Stimulated activated CD4-positive, alpha-beta T cell treated with anti-CD3 and anti-CD28 coated beads, Interleukin-1b, Interleukin-23, amount 100 ng/mL, for 24 hours (primary cell): ENCODE measurements at places on chromosomes 7 and 10.

GRCh38 chr10:112232670-112233069, 49.1 kb upstream of the GPAM start:
- DNase-seq, result no peak

DNA sequence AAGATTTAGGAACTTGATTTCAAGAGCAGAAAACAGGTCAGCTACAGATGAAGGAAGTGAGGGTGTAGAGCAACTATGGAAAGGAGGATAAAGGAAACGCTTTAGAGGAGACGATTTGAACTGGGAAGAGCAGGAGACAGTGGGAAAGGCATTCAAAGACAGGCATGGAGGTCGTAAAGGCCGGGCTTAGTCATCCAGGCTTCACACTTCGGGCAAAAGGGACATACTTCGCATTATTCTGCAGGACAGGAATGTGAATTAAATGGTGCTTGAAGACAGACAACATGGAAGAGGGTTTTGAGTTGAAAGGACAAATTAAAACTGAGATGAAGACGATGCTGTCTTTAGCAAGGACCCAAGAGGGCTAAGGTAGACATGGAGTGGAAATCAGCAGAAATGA, 8.1 kb downstream of the FAM171A1 start:
- no peak for DNase-seq

GRCh38 chr7:150830937-150831336, 21.4 kb upstream of the AOC1 start:
- no peak for DNase-seq

DNA sequence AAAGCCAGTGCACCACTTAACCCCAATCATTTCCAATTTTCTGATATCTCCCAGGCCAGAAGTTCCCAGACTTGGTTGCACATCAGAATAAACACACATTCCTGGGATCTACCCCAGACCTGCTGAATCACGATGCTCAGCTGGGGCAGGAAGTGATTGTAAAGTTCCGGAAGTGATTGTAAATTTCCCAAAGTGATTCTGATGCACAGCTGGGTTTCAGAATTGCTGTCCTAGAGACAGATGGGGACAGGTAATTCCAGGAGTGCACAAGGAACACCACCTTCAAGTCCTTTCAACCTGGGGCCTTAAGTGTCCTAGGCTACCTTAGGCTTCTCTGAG, 104.2 kb upstream of the EEPD1 start:
- DNase-seq, result no peak

- DNase-seq, result no peak
Observed at GRCh38 chr7:19262826-19263225, 117.6 kb upstream of the FERD3L start.

DNA sequence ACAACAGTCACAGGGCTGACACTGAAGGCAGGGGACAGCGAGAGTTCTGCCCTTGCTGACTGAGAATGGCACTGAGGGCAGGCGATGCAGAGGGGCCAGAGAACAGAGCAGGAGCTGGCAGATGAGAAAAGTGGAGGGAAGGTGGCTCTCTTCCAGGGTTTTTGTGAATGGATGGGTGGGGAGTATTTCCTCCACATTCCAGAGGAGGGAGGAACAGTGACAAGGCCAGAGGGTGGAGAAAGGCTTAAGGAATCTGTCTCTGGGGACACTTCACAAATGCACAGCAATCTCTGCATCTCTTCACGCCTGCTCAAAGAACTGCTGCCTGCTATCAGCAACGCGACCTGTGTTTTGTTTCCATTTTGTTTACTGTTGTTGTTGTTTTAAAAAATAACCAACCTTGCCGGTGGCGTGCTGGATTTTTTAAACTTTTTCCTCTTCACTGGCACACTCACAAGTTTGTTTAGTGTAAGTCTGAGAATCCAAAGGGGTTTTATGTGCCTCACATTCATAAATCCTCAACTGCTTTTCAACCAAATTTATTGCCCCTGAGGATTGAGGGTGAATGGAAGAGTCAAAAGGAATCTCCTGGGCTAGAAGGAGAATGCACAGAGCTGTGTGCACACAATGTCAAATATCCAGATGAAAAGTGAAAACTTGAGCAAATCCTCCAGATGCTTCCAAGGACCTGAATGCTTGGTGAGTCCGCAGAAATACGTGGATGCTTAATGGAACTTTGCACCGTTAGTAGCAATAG, 129.3 kb downstream of the GLI3 start:
- DNase-seq, result no peak

DNA sequence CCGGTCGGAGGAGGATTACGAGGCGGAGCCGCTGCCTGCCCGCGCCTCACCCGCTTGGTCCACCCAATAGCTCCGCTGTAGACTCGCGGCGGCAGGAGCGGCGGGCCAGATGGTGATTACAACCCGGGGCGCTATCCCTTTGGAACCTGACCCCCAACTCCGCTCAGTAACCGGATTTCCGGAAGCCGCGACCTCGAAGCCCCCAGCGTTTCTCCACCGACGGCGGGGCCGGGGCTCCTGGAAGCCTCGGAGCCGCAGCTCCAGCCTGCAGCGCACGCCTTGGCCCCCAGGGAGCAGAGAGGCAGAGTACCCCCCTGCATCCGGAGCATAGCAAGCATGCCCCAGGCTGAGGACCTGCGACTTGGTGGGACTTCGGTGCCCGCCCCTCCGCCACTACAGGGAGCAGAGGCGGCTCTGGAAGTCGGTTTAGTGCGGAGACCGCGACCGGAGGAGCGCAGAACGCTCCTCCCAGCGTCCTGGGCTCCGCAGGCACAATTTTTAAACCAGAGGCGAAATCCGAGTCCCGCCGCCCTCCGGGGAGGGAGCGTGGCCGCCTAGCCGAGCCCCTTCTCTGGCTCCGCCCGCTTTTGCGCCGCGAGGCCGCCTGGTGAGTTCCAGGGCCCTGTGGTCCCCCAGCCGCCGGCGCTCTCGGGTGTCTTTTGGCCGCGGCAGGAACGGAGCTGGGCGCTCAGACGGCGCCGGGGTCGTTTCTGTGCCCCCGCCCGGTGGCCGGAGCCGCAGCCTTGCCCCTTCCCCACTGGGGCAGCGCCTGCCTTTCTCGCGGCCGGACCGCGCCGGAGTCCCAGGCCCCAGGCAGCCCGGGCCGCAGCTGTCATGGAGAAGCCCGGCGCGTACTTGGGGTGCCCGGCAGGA, 28.2 kb upstream of the BMS1 start:
- DNase-seq, result no peak

DNA sequence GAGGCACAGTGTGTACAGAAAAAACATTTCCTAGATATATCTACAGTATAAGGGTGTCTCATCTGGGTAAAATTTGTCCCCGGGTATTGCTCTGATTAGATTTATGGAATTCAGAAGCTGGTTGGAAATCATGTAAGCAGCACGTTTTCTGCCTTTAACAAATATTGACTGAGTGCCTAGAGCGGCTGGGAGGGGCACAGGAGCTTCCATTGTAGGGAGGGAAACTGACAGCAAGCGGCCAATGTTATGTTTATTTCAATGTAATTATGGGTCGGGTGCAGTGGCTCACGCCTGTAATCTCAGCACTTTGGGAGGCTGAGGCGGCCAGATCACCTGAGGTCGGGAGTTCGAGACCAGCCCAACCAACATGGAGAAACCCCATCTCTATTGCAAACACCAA, 4.4 kb upstream of the RFC2 start:
- no peak for DNase-seq

DNA sequence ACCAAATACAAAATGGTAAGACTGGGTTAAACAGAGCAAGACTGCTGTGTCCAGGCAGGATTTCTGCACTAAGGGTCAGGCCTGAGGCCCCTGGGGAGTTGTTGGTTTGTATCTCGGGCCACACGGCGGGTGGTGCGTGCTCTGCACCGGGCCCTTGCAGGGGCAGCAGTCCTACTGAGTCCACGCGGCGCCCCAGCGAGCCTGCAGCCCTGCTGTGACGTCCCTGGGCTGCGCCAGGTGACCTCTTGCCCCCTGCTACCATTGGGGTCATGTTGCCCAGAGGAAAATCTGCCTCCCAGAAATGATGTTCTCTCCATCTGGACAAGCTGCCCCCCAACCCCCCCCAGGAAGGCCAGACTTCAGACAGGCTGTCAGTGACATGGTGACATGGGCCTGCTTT, 281.5 kb downstream of the CELF2 start:
- DNase-seq, result no peak

GRCh38 chr7:150958597-150958996, 19.5 kb downstream of the KCNH2 start:
- no peak for DNase-seq

DNA sequence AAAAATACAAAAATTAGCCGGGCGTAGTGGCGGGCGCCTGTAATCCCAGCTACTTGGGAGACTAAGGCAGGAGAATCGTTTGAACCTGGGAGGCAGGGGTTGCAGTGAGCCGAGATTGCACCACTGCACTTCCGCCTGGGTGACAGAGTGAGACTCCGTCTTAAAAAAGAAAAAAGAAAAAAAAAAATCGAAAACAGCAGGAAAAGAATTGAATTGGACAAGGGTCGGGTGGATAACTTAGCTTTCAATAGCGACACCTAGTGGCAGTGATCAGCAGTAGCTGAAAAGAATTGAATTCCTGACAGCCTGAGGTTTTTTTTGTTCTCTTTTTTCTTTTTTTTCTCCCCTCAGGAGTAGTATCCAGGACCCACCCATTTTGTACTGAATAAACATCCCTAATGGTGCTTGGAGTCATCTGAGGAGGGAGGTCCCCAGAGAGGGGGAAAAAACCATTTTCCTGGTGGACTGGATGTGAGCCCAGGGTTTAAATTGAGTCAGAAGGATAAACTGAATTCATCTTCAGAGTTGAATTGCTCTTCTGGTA, 55.1 kb downstream of the CYCS start:
- DNase-seq, result peak; percentile 34

GRCh38 chr7:70830060-70830395, 301.9 kb upstream of the GALNT17 start:
- DNase-seq, result no peak

DNA sequence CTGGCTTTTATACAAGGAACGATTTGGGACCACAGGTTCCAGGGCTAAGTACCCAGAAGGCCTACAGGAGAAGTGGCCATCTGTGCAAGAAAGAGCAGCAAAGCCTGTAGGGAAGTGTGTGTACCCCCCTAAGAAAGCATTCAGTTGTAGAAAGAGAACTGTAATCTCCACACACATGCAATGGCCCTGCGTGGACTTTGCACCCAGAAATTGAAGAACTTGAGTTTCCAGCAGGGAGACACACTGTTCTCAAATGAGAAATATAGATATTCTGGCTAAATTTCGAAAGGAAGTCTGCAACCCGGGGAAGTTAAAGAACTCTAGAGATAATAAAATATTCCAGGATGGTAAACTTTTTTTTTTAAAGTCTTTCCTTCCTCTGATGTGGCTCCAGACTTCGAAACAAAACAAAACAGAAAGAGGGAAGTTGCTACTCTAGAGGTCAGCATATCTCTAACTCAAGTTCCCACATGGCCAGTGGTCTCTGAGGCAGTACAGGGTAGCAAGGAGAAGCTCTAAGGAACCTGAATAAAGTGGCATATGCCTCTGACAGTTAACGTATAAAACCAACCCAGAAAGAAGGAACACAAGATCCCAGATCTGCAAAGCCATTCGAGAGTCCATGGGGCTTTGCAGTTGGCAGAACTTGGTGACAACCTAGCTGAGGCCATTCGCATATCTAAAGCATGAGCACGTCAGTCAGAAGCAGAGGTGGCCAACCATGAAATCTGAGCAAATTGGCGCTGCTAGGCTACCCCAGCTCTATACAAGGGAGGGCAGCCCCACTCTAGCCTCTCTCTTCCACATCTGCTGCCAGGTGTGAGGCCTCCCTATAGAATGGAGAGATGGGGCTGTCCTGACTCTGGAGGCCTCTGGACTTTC, 56.6 kb downstream of the ELMO1 start:
- no peak for DNase-seq

DNA sequence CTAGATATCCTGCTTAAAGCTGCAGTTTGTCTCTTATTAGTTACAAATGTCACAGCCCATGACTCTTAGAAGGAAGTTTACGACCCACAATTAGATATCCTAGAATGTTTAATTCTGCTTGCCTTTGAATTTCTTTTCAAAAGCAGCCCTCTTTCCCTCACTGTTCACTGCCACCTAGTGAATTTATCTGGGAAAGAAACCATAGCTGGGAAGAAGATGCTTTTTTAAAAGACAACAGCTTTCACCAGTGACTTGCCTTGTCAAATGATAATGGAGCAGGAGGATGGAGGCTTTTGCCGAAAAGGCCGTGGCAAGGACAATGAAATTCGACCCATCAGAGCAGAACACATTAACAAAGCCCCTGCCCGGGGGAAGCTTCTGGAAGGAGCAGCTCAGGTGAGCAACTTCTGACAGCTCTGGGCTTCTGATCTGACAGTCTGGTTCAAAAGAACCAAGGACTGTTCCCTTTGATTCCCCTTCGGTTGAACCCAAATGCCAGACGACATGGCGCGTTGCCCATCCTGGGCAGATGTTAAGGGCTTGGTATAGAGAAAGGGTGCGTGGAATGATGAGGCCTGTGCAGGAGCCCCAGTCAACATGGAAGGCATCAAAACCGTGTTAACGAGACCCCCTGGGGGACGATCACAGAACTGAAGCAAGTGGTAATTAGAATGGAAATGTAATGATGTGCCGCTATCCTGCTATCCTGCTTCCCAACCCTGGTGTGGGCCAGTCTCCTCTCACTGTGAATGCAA, 236.8 kb downstream of the FRMD4A start:
- DNase-seq, result no peak

GRCh38 chr7:30846378-30846777, 65.3 kb upstream of the AQP1 start:
- no peak for DNase-seq

DNA sequence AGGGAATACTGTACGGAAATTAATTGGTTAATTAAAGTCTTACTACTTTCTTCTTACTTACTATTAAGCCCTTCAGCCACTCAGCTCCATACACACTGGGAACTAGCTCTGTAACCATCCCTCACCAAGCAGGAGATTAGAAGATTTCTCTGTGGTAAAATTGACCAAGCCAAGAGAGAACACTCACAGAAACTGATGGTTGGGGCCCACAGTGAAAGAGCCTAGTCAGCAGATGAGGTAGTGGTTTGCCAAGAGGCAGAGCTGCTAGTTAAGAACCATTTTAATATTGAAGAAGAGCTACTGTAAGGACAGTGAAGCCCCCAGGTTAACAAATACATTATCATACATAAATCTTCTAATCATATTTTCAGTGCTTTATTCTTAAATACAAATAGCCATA, 21.8 kb upstream of the C10orf53 start:
- no peak for DNase-seq

- no peak for DNase-seq
Observed at GRCh38 chr10:74381291-74381853, 230.4 kb downstream of the ADK start.

GRCh38 chr10:24249829-24250415, 41.0 kb downstream of the KIAA1217 start:
- no peak for DNase-seq

DNA sequence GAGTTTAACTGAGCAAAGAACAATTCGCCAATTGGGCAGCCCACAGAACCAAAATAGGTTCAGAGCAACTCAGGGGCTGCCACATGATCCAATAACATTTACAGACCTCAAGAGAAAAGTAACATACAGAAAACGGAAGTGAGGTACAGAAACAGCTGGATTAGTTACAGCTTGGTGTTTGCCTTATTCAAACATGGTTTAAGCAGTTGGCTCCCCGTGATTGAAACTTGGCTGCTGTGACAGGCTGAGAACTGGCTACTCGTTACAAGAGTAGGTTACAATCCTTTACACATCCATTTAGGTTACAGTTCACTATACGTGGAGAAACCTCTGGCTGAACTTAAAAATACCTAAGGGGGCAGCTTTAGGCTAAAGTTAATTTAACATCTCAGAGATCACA, 673.1 kb upstream of the PHF14 start:
- no peak for DNase-seq
